ENCODE measurements at places on chromosomes 6 and 20. TPM values are rescaled to one million over a fixed set of nuclear protein-coding genes. Genes with fewer than 3 reads are reported as not detected.

- no peak overlapping the region for H3K4me3 ChIP-seq
- H3K4me1 ChIP-seq = no peaks in the 10 kb centered on the region
- H3K27ac ChIP-seq = no peak overlapping the region
- no peak for DNase-seq
- no peaks in the 10 kb centered on the region for H3K27me3 ChIP-seq
Observed at GRCh38 chr6:42873313-42873712, 6.1 kb upstream of the RPL7L1 start.

- H3K4me1 ChIP-seq = no peaks in the 10 kb centered on the region
- DNase-seq = no peak
- H3K27me3 ChIP-seq = no peaks in the 10 kb centered on the region
Observed at GRCh38 chr20:22582964-22583772, 1.2 kb downstream of the FOXA2 start.

- H3K27me3 ChIP-seq = no peaks in the 10 kb centered on the region
- no peaks in the 10 kb centered on the region for H3K4me1 ChIP-seq
- no peaks in the 10 kb centered on the region for H3K36me3 ChIP-seq
- H3K4me3 ChIP-seq = no peak overlapping the region
- H3K27ac ChIP-seq = no peak overlapping the region
Observed at GRCh38 chr6:21431526-21431925, 162.0 kb upstream of the SOX4 start.

DNA sequence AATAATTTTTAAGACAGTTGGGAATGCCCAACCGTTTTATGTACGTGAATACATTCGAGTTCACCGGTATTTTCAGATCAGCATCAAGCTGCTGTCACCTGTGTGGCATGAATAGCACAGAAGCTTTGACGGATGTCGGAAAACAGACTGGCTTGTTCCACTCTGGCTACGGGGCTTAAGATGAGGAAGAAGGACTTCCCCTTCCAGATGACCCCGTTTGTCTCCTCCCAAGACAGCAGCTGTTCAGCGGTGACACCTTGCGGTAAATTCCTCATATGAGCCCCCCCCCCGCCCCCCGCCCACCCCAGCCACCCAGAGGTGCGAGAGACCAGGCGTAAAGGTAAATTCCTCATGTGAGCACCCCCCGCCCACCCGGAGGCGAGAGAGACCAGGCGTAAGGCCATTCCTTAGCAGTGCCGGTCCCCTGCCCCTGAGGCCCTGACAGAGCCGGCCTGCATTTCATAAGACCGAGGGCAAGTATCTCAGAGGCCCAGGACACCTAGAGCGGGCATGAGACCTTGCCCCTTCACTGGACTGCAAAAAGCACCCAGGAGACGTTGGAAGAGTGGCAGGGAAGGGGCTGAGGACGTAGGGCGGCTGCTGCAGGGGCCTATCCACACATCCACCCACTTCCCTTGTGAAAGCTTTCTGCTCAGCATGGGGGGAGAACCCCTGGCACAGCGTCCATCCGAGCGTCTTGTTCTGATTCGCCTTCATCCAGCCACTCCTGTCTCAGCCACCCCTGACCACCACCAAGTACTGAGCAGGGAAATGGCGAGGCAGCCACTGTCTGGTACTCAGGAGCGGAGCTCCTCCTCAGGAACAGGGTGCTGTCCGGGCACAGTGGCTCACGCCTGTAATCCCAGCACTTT, 7.3 kb upstream of the PCMTD2 start:
- H3K4me1 ChIP-seq = no peaks in the 10 kb centered on the region
- peaks cover 14% of the 10 kb centered on the region for H3K27me3 ChIP-seq
- no peaks in the 10 kb centered on the region for H3K36me3 ChIP-seq
- no peak overlapping the region for H3K4me3 ChIP-seq
- DNase-seq = no peak

Gene SEL1L2
- total RNA-seq = not detected

All from breast epithelium (tissue), 4 donors.